ENCODE measurements at places on chromosomes 11 and 22.

DNA sequence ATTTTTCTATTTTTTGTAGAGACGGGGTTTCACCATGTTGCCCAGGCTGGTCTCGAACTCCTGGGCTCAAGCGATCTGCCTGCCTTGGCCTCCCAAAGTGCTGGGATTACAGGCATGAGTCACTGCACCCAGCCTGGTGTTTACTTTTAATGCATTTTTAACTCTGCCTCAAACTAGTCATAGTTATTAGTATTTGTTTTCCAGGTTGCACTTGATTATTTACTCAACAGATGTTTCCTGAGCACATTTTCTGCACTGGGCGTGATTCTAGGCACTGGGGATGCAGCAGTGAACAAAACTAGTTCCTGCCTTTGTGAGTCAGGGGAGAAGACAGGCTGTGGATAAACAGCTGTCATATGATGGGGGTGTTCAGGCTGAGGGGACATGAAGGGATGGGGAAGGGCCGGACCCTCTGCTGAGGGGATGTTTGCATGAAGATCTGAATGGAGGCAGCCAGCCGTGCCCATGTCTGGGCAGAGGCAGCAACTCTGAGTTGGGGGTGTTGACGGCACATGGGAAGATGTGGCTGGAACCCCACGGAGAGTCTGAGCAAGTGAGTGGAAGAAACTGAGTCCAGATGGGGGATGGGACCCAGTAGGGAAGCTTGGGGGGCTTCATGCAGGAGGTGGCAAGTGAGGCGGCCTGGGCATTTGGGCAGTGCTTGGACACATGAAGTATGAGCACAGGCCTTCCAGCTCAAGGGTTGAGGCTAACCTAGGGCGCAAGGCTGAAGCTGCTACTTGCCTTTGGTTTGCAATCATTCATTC is 34.4 kb downstream of the MPPED1 start:
- DNase-seq, result no peak
- H3K4me1 ChIP-seq, result no peaks in the 10 kb centered on the region
- peaks cover 5% of the 10 kb centered on the region for H3K27me3 ChIP-seq
- H3K4me3 ChIP-seq, result no peak overlapping the region

DNA sequence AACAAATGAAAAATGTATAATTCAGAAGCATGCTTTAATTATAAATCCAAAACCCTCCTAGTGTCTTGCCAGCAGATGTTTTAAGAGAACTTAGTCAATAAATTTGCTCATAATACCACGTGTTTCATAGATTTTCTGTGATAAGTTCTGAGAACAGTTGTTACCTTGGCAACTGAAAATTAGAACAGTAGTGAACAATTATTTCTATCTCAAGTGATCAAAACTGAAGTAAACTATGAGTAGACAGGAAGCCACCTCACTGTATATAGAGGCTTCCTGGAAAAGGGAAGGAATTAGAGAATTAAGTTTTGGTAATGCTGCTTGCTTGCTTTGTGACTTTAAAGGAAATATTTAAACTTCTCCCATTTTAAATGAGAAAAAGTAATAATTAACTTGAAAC is 266.0 kb upstream of the ANO3 start:
- H3K27me3 ChIP-seq, result no peaks in the 10 kb centered on the region
- H3K4me3 ChIP-seq, result no peak overlapping the region
- no peak overlapping the region for H3K27ac ChIP-seq
- DNase-seq, result no peak
- no peaks in the 10 kb centered on the region for H3K36me3 ChIP-seq
- no peaks in the 10 kb centered on the region for H3K4me1 ChIP-seq

GRCh38 chr11:119055901-119056300 is 1.1 kb downstream of the HYOU1 start:
- H3K4me3 ChIP-seq, result peak overlapping the region; percentile 97
- peaks cover 48% of the 10 kb centered on the region for H3K4me1 ChIP-seq
- no peaks in the 10 kb centered on the region for H3K27me3 ChIP-seq
- peak overlapping the region; percentile 87 for H3K27ac ChIP-seq
- peak; percentile 33 for DNase-seq
- peaks cover 47% of the 10 kb centered on the region for H3K36me3 ChIP-seq

- peaks cover 7% of the 10 kb centered on the region for H3K4me1 ChIP-seq
- H3K36me3 ChIP-seq, result no peaks in the 10 kb centered on the region
- no peak for DNase-seq
- H3K4me3 ChIP-seq, result no peak overlapping the region
Observed at GRCh38 chr22:26748845-26749244, 91.5 kb downstream of the MIAT start.

DNA sequence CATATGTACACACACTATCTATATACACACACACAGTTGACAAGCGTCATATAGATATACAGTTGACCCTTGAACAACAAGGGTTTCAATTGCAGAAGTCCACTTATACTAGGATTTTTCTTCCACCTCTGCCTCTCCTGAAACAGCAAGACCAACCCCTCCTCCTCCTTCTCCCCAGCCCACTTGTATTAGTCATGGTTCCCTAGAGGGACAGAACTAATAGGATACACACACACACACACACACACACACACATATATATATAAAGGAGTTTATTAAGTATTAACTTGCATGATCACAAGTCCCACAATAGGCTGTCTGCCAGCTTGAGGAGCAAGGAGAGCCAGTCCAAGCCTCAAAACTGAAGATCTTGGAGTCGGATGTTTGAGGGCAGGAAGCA is 92.9 kb downstream of the DHCR7 start:
- H3K4me1 ChIP-seq, result no peaks in the 10 kb centered on the region
- no peak overlapping the region for H3K27ac ChIP-seq
- no peak for DNase-seq
- H3K27me3 ChIP-seq, result peaks cover 4% of the 10 kb centered on the region
- no peaks in the 10 kb centered on the region for H3K36me3 ChIP-seq

- no peak overlapping the region for H3K4me3 ChIP-seq
- H3K27ac ChIP-seq, result no peak overlapping the region
- DNase-seq, result no peak
- no peaks in the 10 kb centered on the region for H3K36me3 ChIP-seq
Observed at GRCh38 chr11:64534950-64535349, 56.1 kb upstream of the SLC22A12 start.
